AG09309 (cell line): ENCODE measurements at places on chromosomes 7 and 10.

DNA sequence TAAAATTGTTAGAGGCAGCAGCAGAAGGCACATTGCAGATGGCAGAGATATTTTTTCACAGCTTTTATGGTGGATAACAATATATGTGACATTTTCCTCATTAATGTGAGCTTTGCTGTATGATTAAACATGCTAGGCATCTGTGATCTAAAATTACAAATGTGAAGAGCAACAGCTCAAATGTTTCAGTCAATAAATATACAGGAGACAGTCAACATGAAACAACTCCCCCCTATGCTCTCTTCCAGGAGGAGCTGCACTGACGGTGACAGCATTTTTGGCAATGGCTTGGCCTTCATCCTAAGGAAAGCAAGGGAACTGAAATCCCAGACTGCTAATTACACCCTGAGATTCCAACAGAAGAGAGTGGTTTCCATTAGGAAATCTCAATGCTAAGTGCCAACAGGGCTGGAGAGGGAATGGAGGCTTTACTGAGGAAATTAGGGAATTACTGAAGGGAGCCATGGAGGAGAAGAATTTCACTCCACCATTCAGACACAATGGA, 51.4 kb upstream of the GRB10 start:
- DNase-seq: no peak

GRCh38 chr7:137110091-137110509, 233.4 kb downstream of the PTN start:
- DNase-seq: no peak

GRCh38 chr10:61065051-61065450, 121.1 kb upstream of the RHOBTB1 start:
- no peak for DNase-seq

- DNase-seq: peak; percentile 48
Observed at GRCh38 chr7:31811650-31812461, 124.8 kb downstream of the PPP1R17 start.

DNA sequence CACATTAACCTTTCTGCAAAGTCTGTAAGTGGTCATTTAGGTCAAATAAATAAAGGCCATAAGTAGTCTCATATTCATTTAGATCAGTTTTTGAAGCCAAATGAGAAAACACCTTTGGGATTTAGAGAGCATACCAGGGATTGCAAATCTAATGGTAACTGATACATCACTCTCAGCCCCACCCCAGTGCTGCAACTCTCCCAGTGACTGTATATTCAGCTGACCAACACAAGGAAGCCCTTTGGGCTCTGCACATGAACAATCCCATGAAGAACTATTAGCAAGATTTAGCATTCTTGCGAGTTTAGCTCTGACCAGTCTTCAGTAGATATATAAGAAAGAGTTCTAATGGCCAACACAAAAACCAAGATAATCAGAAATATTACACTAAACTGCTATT, 252.3 kb downstream of the CSTF2T start:
- DNase-seq: no peak

GRCh38 chr10:13949844-13950542, 363.2 kb downstream of the PRPF18 start:
- peak; percentile 75 for DNase-seq
